ENCODE measurements at places on chromosomes 5 and 9. TPM values are rescaled to one million over a fixed set of nuclear protein-coding genes. Genes with fewer than 3 reads are reported as not detected.
A peak's percentile ranks its signal among the peaks of the same experiment; 100 is the strongest.

GRCh38 chr5:107639990-107640389 lies 30.7 kb downstream of the EFNA5 start:
- H3K36me3 ChIP-seq: no peaks in the 10 kb centered on the region
- no peak overlapping the region for H3K27ac ChIP-seq

DNA sequence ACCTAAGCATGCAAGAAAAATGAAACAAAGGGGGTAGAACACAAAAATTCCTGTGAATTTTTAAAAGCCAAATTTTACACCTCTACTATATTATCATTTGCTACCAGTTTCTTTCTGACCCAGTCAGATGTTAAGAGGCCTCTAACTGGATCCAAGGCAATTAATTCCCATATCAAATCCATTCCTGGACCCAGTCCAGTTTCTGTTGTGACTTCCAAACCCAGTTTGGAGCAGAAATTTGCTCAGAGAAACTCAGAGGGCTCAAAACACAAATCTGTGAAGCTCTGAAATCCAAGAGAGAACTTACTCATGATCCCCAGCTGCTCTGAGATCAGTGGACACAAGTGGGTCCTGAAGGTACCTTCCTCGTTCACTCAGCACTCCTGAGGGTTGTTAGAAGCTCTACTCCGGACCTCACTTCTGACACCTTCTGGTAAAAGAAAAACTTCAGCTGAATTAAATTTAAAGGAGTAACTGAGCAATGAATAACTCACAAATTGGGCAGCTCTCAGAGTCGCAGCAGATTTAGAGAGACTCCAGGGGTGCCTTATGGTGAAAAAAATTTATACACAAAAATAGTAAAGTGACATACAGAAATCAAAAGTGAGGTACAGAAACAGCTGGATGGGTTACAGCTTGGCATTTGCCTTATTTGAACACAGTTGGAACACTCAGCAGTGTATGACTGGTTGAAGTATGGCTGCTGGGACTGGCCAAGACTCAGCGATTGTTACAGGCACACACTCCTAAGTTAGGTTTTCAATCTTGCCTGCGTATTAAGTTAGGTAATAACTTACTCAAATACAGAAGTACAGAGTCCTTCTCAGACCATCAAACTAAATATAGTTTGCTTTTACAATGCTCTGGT lies 32.4 kb downstream of the INSL4 start:
- H3K36me3 ChIP-seq: no peaks in the 10 kb centered on the region
- no peak overlapping the region for H3K4me3 ChIP-seq
- peak; percentile 18 for DNase-seq
- H3K27ac ChIP-seq: no peak overlapping the region
- H3K27me3 ChIP-seq: no peaks in the 10 kb centered on the region

GRCh38 chr9:133165452-133165730 lies 1.7 kb upstream of the GBGT1 start:
- no peak for DNase-seq
- no peak overlapping the region for H3K4me3 ChIP-seq
- H3K27me3 ChIP-seq: no peaks in the 10 kb centered on the region
- H3K36me3 ChIP-seq: no peaks in the 10 kb centered on the region
- H3K27ac ChIP-seq: no peak overlapping the region

DNA sequence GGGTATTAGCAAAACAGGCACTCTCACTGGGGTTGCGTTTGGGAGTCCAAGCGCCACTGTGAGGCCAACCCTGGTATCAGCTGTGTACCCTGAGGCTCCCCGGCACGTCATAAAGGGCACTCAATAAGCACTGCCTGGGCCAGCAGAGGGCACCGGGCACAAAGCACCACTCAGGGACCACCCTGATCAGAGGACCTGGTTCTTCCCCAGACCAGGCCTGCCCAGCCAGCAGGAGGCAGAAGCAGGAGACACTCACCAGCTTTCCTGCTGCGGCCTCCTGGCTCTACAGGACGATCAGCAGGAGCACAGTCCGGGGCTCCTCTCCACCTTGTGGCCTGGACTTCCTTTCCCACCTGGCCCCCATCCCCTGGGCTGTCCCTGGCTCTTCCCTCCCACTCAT lies 12.6 kb downstream of the MGAT1 start:
- peaks cover 22% of the 10 kb centered on the region for H3K36me3 ChIP-seq
- no peaks in the 10 kb centered on the region for H3K27me3 ChIP-seq
- no peak overlapping the region for H3K27ac ChIP-seq
- H3K4me3 ChIP-seq: no peak overlapping the region

DNA sequence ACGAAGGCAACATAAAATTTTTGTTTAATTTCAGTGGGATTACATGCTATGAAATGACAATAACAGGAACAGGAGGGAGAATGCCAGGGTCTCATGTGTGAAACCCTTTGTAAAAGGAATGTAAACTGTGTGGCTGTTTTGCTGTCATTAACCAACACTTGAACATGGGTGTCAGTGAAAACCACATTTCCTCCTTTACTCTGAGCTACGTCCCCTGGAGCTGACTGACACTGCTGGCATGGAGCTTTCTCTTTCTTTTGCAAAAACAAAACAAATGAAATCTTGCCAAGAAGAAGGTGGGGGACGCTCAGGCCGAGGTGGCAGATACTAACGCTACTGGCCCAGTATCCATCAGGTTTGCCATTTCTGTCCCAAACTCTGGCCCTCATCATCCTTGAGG lies 121.4 kb downstream of the DMRT2 start:
- H3K27ac ChIP-seq: no peak overlapping the region
- DNase-seq: no peak
- no peaks in the 10 kb centered on the region for H3K4me1 ChIP-seq
- no peaks in the 10 kb centered on the region for H3K27me3 ChIP-seq
- no peaks in the 10 kb centered on the region for H3K36me3 ChIP-seq

DNA sequence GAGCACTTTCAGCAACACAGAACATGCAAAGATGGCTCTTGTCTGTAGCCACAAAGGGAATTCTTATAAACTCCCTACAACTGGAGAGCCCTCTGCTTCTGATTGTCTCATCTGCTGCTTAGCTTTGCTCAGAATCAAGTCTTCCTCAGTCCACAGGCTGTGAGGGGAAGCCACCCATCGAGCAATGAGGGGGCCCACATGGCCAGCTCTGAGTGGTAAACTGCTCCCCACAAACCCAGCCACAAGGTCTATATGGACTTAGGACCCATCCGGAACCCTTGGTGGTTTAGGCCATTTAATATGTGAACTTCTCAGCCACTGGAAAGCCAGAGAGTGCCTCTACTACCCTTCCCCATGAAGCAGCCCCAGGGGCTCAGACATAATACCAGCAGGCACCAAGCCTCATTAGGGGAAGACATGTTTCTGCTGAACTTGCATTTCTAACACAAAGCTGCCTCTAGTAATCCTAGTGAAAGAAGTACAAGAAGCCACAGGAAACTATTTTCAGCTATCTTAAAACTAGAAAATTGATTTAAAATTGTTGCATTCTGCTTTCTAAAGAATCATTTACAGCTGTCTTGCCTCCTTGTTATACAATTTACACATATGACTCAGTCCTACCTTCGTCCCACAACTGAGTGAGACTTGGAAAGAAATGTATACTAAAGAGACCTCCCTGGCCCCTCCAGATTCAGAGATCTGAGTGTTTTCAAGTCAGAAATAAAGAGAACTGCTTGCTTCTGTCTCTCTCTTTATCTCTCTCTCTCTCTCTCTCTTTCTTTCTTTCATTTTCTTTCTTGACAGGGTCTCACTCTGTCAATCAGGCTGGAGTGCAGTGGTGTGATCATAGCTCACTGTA lies 90.2 kb downstream of the ESM1 start:
- H3K36me3 ChIP-seq: no peaks in the 10 kb centered on the region
- H3K4me3 ChIP-seq: no peak overlapping the region
- H3K27ac ChIP-seq: no peak overlapping the region
- no peak for DNase-seq
- no peaks in the 10 kb centered on the region for H3K4me1 ChIP-seq

- no peaks in the 10 kb centered on the region for H3K36me3 ChIP-seq
- peak; percentile 18 for DNase-seq
- H3K4me3 ChIP-seq: no peak overlapping the region
- peak overlapping the region; percentile 52 for H3K27ac ChIP-seq
Measured at GRCh38 chr5:169801781-169802180, 164.7 kb downstream of the DOCK2 start.

DNA sequence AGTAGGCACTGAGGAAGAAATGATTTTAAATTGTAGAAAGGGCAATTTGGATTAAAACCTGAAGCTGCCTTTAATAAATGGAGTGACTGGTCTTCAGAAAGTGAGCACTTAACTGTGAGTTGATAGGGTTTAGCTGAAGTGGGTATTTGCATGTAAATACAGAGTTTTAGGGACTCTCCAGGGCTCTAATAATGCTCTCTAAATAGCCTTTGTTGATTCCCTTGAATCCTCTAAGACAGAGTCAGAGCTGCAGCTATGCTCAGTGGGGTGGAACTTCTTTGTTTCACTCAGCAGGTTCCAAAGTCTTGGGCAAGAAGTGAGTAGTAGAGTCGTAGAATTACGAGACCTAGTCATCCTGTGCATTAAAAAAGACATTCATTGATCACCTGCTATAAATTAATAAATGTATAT lies 21.4 kb downstream of the GLRA1 start:
- no peak overlapping the region for H3K4me3 ChIP-seq
- no peak overlapping the region for H3K27ac ChIP-seq
- no peak for DNase-seq
- no peaks in the 10 kb centered on the region for H3K36me3 ChIP-seq
- H3K27me3 ChIP-seq: no peaks in the 10 kb centered on the region

GRCh38 chr5:115961381-115962238 lies 665 bp upstream of the LVRN start:
- no peaks in the 10 kb centered on the region for H3K36me3 ChIP-seq
- peaks cover 20% of the 10 kb centered on the region for H3K27me3 ChIP-seq
- DNase-seq: no peak
- H3K4me1 ChIP-seq: no peaks in the 10 kb centered on the region
- no peak overlapping the region for H3K27ac ChIP-seq
- H3K4me3 ChIP-seq: no peak overlapping the region

DNA sequence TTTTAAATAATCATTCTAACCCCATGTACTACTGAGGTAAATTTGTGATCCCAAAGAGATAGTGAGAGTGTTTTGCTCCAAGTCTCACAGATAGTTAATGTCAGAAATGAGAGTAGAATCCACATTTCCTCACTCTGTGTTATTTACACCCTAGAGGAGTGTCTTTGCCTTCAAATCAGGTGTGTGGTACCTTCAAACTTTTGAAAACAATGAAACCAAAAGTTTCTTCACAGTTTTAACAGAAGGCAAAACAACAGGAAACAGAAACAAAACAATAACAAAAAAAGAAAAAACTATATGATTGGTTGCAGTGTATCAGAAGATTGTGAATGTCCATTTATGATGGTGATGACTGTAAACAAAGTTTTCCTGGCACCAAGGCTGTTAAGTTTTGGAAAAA lies 85.9 kb downstream of the ERBIN start:
- H3K27me3 ChIP-seq: no peaks in the 10 kb centered on the region
- H3K27ac ChIP-seq: no peak overlapping the region
- H3K4me1 ChIP-seq: no peaks in the 10 kb centered on the region
- DNase-seq: no peak
- no peak overlapping the region for H3K4me3 ChIP-seq

GRCh38 chr9:99143655-99144054 lies 38.7 kb downstream of the TGFBR1 start:
- H3K27ac ChIP-seq: no peak overlapping the region
- H3K36me3 ChIP-seq: peaks cover 1% of the 10 kb centered on the region
- no peaks in the 10 kb centered on the region for H3K27me3 ChIP-seq
- H3K4me1 ChIP-seq: no peaks in the 10 kb centered on the region

GRCh38 chr9:115439641-115440040 lies 321.7 kb upstream of the TNC start:
- no peak overlapping the region for H3K4me3 ChIP-seq
- DNase-seq: no peak
- no peak overlapping the region for H3K27ac ChIP-seq
- H3K27me3 ChIP-seq: no peaks in the 10 kb centered on the region
- no peaks in the 10 kb centered on the region for H3K36me3 ChIP-seq

- no peak for DNase-seq
- H3K4me3 ChIP-seq: no peak overlapping the region
- no peaks in the 10 kb centered on the region for H3K27me3 ChIP-seq
Measured at GRCh38 chr9:27129221-27129620, 20.2 kb downstream of the TEK start.

DNA sequence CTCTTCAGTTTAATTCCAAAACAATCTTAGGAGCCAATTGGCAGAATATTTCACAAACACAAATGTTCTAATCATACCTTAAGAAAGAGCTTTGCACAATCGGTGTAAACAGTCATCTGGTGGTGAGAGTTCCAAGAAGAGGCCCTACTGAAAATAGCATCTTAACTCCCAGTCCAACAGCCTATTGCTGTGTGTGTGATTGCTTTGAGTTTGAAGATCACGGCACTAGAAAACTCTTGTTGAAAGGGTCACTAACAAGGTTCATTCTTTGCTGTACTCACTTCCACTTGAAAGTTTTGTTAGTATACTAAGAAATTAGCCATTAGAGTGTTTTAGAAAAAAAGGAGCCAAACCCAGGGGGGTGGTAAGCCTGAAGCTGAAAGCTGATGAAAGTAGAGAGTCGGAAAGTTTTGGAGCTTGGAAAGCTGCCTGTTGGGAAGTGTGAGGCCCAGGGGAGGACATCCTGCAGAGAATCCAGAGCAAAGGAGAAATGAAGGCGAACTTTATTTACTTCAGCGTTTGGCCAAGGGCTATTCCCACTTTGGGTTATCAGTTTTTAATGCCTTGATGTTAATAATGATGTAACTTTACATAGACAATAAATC lies 180.3 kb upstream of the GHR start:
- peak; percentile 46 for DNase-seq
- H3K27me3 ChIP-seq: no peaks in the 10 kb centered on the region
- no peak overlapping the region for H3K4me3 ChIP-seq
- no peaks in the 10 kb centered on the region for H3K36me3 ChIP-seq
- no peaks in the 10 kb centered on the region for H3K4me1 ChIP-seq

GRCh38 chr5:133827830-133828229 lies 140.6 kb downstream of the C5orf15 start:
- H3K4me3 ChIP-seq: no peak overlapping the region
- no peaks in the 10 kb centered on the region for H3K27me3 ChIP-seq
- H3K4me1 ChIP-seq: no peaks in the 10 kb centered on the region
- DNase-seq: no peak
- H3K36me3 ChIP-seq: no peaks in the 10 kb centered on the region

- no peak for DNase-seq
- H3K27ac ChIP-seq: no peak overlapping the region
- H3K4me1 ChIP-seq: no peaks in the 10 kb centered on the region
- no peaks in the 10 kb centered on the region for H3K27me3 ChIP-seq
- no peaks in the 10 kb centered on the region for H3K36me3 ChIP-seq
Measured at GRCh38 chr5:126846344-126846743, 69.4 kb downstream of the LMNB1 start.

SOX30 gene
- 0.02 TPM for polyA plus RNA-seq

GOLM1 gene
- polyA plus RNA-seq: 64.0 TPM

PCDHA4 gene
- 0.05 TPM for polyA plus RNA-seq

TMEM174 gene
- polyA plus RNA-seq: not detected

RGS3 gene
- 48.1 TPM for polyA plus RNA-seq

IFNA13 gene
- not detected for polyA plus RNA-seq

COX7C gene
- polyA plus RNA-seq: 537 TPM

ANGPTL2 gene
- 128 TPM for polyA plus RNA-seq

EHMT1 gene
- polyA plus RNA-seq: 22.4 TPM

ENDOG gene
- polyA plus RNA-seq: 9.6 TPM

AGXT2 gene
- polyA plus RNA-seq: not detected

TMEM215 gene
- polyA plus RNA-seq: not detected

NME5 gene
- polyA plus RNA-seq: 1.2 TPM

FGF18 gene
- 2.0 TPM for polyA plus RNA-seq

ENHO gene
- 0.07 TPM for polyA plus RNA-seq
